ENCODE measurements at places on chromosomes 5 and 9. TPM values are rescaled to one million over a fixed set of nuclear protein-coding genes. Genes with fewer than 3 reads are reported as not detected.

Gene PCDHA4
- 0.35 TPM for total RNA-seq

Gene CDKN2A
- total RNA-seq: 20.2 TPM

Gene PCDHA5
- 0.19 TPM for total RNA-seq

Gene FBXW11
- total RNA-seq: 43.5 TPM

Gene CFAP77
- total RNA-seq: not detected
